ENCODE measurements at places on chromosomes 3 and 15.

- DNase-seq: no peak
Measured at GRCh38 chr3:163879172-163879571, 1199.1 kb downstream of the SI start.

- no peak for DNase-seq
Measured at GRCh38 chr15:67613708-67614107, 71.2 kb downstream of the MAP2K5 start.

- peak; percentile 41 for DNase-seq
Measured at GRCh38 chr3:195180490-195181112, 90.4 kb downstream of the XXYLT1 start.

DNA sequence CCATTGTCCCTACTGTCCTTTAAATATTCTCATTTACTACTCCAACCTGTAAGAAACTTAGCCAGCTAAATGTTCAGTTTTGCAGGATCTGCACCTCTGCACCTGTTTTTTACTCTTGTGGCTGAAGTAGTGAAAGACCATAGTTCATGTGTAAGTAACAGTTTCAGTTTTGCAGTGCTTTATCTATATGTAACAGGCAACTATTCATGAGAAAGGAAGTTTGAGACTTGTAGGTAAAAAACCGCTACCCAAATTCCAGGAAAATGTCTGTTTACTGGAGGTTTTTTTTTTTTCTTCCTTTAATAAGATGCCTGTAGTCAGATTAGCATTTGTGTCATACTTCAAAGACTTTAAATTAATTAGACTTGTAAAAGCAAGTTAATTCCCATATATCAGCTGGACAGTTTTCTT is 25.4 kb upstream of the MBNL1 start:
- DNase-seq: no peak

DNA sequence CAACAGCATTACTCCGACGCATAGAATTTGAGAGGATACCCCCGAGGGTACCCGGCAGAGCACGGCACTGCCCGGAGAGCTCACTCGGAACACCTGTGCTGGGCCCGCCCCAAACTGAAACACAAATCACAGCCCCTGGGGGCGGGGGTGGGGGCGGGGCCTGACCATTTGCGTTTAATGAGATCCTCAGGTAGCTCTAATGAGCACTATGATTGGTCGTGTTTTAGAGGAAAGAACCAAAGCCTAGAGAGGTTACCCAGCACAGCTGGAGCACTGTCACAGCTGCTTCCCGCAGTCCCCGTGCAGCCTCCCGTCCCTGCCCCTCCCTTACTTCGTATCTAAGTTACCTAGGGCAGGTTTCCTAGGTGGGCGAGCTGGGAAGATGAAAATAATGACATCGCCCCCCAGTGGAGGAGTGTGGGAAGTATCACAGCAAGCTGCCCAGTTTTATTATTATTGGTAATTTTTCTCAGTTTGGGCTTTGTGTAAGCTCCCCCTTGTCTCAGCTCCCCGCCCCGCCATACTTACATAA is 187.1 kb downstream of the PDE8A start:
- peak; percentile 31 for DNase-seq

DNA sequence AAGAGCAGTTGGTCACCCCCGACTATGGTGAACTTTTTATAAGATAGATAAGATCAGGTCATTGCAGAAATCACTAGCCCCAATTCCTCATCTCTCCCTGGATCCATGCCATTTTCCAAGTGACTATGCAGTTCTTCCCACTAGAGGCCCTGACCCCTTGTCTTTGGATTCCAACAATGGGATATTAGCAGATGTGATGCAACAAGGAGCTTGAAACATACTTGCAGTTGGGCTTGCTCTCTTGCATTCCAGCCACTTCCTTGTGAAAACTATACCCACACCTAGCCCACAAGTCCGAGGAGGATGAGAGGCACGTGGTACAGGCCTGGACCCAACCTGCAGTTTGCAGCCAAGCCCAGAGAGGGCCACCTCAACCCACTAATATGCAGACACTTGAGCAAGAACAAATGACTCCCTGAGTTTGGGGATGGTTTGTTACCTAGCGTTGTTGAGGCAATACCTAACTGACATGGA is 60.6 kb downstream of the SUCLG2 start:
- no peak for DNase-seq

- DNase-seq: no peak
Measured at GRCh38 chr15:95327183-95327525, 1003.3 kb upstream of the NR2F2 start.

DNA sequence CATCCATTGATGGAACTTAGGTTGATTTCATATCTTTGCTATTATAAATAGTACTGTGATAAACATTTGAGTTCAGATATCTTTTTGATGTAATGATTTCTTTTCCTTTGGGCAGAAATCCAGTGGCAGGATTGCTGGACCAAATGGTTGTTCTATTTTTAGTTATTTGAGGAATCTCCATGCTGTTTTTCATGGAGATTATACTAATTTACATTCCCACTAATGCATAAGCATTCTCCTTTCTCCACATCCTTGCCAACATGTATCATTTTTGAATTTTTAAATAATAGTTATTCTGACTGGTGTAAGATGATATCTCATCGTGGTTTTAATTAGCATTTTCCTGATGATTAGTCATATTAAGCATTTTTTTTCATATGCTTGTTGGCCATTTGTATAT is 144.0 kb upstream of the SUCLG2 start:
- no peak for DNase-seq

GRCh38 chr15:28936481-28936881 is 50.7 kb downstream of the APBA2 start:
- no peak for DNase-seq

DNA sequence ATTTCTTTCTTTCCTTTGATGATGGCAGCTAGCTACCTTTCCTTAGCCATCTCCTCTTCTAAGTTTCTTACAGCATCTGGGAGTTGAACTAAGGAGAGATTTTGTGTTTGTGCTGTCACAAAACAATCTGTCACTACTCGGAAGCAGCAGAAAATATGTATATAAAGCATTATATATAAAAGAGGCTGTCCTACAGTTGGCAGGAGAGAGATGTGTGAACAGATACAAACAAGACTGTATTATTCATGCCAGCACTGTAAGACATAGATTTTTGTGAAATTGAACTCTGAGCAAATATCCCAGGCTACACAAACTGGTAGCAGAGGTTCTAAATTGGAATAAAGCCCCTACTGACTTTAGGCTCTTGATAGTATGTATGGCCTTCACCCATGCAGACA is 577.5 kb upstream of the NECTIN3 start:
- DNase-seq: no peak

- DNase-seq: peak; percentile 99
Measured at GRCh38 chr3:127525373-127525772, 65.2 kb downstream of the TPRA1 start.

DNA sequence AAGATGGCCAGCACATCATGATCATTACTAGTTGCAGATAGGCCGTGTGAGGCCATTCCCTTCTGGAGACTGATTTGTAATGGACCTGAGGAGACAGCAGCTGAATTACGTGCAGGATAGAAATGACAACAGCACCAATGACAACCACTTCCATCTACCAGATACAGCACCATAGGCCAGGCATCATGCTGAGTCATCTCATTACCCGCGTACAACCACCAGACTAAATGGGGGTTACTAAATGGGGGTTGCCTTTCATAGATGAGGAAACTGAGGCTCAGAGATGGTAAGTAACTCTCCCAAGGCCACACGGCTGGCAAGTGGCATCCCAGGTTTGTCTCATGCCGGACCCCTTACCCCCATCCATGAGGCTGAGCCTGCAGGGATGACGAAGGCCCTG is 32.8 kb upstream of the FAM107A start:
- DNase-seq: peak; percentile 11

DNA sequence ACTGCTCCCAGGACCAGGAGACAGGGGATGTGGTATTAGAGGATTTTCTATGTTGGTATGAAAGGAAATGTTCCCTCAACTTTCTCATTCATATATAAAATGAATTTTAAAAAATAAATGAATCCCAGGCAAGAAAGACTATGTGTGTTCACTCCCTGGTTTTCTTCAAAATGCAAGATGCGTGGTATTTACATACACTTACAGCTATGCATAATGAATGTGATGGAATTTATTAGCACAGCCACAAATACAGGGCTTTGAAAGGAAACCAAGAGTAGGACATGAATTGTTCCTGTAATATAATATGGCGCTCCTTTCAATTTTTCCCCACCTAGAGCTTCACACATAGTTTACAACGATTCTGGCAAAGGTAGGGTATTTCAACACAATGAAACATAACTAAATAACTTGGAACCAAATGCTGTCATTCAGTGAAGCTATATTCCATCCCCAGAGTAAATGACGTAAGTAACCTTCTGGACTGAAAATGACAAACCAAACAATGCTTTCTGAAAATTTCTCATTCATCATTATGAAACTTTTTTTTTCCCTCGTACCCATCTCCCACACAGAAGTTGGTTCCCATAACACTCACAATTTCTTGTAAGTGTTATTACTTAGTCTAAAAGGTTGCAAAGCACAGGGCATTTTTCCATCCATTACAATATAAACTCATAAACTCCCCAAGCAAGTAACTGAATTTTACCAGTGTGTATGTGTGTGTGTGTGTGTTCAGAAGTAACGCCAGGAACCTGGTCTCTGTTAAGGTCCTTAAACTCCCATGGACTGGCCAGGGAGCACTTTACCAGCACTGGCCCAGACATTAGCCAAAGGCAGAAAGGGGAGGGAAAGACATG is 41.8 kb downstream of the CBLB start:
- no peak for DNase-seq

GRCh38 chr15:83697716-83698115 is 43.8 kb downstream of the ADAMTSL3 start:
- DNase-seq: peak; percentile 37

- no peak for DNase-seq
Measured at GRCh38 chr3:148932972-148933371, 58.4 kb upstream of the GYG1 start.

DNA sequence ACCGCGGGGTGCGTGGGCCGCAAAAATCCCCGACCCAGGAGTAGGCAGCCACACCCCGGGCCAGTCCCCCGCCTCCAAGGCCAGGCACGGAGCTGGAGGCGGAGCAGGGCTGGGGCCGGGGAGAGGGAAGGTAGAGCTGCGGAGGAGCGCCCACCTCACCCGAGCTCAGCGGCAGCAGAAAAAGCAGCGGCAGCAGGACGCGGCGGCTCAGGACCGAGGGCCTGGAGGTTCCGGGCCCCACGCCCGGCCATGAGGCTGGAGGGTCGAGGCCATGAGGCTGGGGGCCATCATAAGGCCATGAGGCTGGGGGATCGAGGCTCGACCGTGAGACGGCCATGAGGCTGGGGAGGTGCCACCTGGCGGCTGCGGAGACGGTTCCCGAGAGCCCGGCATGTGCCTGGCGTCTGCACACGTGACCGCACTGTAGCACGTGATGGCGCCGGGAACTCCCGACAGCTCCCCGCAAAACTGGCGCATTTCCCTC is 32.9 kb upstream of the PRSS50 start:
- DNase-seq: no peak

GRCh38 chr15:48570822-48571221 is 74.7 kb downstream of the FBN1 start:
- no peak for DNase-seq

DNA sequence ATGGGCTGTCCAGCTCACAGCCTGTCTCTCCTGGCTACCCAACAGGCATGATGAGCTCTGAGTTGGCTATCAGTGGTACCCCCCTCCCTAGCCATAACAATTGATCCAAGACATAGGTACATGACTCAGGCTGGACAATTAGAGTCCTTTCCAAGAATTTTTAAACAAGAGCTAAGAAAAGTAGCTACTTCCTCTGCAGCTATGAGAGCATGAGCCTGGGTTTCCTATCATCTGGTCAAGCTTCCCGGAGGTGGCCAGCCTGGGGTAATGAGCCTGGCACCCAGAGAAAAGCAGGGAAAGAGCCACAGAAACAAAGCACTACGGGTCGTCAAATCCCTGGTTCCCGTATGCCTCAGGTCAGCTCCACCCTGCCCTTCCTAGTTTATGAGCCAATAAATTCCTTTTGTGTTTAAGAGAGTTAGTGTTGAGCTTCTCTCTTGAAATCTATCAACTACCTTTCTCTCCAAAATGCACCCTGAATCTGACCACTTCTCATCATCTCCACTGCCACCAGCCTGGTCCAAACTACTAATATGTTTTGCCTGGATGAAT is 2.3 kb upstream of the SLC51B start:
- DNase-seq: no peak

DNA sequence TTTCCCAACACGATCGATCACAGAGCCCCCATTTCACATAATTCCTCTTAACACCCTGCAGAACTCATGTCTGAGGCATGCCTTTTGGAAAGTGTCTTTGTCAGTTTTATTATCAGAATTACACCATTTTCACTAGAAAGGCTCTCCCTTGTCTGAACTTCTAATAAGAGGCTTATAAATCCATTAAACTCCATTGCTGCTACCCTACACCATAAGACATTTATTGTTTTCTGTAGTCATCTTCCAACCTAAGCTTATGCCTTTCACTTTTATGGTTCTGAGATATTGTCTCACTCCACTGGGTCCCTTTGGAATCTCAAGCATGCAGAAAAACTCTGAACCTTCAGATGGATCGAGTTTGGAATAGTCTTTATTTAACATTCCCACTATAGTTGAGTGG is 50.2 kb upstream of the TPM1 start:
- DNase-seq: peak; percentile 67

DNA sequence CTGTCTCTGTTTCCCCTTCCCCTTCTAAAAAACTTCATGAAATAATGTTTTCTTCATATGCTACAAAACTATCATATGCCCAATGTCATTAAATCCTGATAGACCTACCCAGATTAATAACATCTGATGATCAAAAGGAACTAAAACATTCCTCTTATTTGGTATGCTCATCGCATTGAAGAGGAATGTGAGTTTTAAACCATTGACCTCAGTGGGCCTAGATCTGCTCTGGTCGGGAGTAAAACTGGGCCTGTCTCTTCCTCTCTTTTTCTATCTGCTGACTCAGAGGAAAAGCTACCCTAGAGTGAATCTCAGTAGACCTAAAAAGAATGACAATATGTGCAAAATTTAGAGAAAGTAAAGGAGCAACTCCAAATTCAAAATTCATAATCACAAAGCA is 275.8 kb downstream of the SATB1 start:
- no peak for DNase-seq

DNA sequence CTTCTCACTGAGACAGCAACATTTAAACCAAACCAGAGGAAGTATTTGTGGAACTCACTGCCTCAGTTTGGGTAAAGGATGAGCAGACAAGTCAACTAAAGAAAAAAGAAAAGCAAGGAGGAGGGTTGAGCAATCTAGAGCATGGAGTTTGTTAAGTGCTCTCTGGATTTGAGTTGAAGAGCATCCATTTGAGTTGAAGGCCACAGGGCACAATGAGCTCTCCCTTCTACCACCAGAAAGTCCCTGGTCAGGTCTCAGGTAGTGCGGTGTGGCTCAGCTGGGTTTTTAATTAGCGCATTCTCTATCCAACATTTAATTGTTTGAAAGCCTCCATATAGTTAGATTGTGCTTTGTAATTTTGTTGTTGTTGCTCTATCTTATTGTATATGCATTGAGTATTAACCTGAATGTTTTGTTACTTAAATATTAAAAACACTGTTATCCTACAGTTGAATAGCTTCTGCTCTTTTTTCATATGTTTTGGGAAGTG is 23.3 kb downstream of the CLDN18 start:
- DNase-seq: no peak

DNA sequence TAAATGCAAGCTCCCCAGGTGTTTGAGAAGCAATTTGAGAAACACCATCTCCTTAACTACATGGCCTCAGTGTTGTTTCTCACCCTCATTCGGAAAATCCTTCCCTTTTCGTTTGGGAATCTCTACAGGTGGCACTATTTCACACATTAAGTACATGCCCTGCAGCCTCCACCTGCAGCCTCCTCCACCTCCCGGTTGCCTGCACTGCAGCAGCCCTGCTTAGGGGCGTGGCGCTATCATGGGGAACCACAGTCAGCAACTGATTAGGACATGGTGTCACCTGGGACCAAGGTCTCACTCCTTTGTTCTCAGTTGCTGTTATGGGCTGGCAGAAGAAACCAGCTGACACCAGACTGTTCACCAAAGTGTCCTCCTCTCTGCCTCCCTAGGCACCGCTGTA is 11.7 kb upstream of the ZNF774 start:
- no peak for DNase-seq
